Endothelial cell of umbilical vein (primary cell): ENCODE measurements at places on chromosomes 2 and 18. TPM values are rescaled to one million over a fixed set of nuclear protein-coding genes. Genes with fewer than 3 reads are reported as not detected.

DNA sequence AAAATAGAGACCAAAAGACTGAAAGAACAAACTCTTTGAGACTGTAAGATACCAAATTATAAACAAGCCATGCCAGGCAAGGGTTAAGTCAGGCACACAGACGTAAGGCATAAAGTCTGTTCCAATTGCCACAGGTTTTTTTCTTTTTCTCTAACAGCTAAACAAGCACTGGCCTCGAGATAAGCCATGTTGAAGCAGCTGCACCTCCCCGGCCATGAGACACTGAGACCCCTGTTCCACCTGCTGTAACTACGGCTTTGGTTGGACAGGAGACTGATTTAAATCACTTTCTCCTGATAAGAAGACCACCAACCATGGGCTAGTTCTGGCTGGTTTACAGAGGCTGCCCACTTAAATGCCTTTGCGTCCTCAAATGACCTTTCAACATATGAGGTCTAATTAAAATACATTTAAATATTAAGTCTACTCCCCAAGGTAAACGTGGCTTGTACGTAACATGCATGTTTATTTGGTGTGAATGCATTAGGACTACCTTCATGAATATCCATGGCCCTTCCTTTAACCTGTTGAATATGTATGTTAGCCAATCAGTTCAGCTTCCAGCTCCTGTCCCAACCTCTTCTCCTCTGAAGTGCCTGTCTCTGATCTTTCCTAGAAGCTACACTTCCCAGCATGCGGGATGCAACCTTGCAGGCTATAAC, 117.2 kb downstream of the CMPK2 start:
- H3K36me3 ChIP-seq, result no peaks in the 10 kb centered on the region
- no peaks in the 10 kb centered on the region for H3K27me3 ChIP-seq
- H3K27ac ChIP-seq, result no peak overlapping the region
- no peaks in the 10 kb centered on the region for H3K4me1 ChIP-seq
- no peak overlapping the region for H3K4me3 ChIP-seq

DNA sequence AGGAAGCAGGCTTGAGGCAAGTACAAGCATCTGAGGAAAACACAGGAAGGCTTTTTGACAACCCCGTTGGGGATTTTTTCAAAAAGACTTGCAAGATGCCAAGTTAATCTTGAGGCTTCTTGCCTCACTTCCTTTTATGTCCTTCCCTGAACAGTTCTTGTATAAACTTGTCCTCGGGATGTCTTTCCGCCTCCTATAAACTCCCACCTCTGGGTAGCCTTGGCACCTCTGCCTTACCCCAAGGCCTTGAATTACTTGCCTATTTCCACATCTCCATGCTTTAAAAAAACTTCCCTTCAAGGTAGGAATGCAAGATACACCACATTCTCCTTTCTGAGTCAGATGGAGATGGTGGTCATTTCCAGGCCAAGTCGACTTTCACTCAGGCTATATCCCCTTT, 106.4 kb upstream of the RBBP8 start:
- peaks cover 86% of the 10 kb centered on the region for H3K27me3 ChIP-seq
- no peak overlapping the region for H3K4me3 ChIP-seq
- H3K4me1 ChIP-seq, result no peaks in the 10 kb centered on the region
- no peaks in the 10 kb centered on the region for H3K36me3 ChIP-seq

TEX44 gene
- not detected in 2 replicates for total RNA-seq

- H3K4me1 ChIP-seq, result peaks cover 31% of the 10 kb centered on the region
- no peaks in the 10 kb centered on the region for H3K36me3 ChIP-seq
- no peak for DNase-seq
- H3K4me3 ChIP-seq, result no peak overlapping the region
Measured at GRCh38 chr2:28082131-28082530, 191.6 kb downstream of the BABAM2 start.

DNA sequence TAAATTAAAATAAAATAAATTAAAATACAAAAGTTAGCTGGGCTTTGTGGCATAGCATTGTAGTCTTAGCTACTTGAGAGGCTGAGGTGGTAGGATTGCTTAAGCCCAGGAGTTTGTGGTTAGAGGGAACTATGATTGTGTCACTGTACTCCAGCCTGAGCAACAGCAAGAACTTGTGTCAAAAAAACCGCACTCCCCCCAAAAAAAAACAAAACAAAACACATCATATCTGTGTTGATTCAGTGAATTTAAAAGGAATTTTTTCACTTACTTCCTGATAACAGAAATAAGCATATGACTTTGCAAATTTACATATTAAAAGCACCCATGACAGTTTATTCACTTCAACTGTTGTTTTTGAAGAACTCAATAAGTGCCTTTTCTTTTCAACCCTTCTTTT, 68.1 kb upstream of the PELI1 start:
- H3K27me3 ChIP-seq, result no peaks in the 10 kb centered on the region
- no peak overlapping the region for H3K4me3 ChIP-seq
- H3K36me3 ChIP-seq, result no peaks in the 10 kb centered on the region
- no peaks in the 10 kb centered on the region for H3K4me1 ChIP-seq

DNA sequence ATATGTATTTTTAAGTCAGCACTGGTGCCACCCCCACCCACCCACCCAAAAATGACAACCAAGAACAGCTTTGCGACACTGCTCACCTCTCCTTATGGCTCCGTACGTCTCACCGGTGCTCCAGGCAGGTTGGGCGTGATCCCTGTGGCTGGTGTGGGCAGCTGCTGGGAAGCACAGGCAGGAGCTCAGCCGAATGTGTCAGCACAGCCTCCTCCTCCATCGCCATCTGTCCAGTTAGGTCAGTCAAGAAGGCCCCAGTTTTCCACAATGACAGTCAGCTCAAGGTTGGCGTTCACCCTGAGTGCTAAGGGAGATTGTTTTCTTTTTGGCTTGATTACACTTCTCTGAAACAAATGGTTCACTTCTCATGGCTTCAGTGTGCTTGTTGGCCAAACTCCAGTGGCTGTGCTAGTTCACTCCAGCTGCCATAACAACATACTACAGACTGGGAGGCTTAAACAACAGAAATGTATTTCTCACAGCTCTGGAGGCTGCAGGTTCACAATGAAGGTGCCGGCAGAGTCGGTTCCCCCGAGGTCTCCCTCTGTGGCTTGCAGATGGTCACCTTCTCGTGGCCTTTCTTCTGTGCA, 30.2 kb downstream of the AMER3 start:
- H3K4me1 ChIP-seq, result no peaks in the 10 kb centered on the region
- H3K27ac ChIP-seq, result no peak overlapping the region
- H3K4me3 ChIP-seq, result no peak overlapping the region
- H3K36me3 ChIP-seq, result no peaks in the 10 kb centered on the region

DNA sequence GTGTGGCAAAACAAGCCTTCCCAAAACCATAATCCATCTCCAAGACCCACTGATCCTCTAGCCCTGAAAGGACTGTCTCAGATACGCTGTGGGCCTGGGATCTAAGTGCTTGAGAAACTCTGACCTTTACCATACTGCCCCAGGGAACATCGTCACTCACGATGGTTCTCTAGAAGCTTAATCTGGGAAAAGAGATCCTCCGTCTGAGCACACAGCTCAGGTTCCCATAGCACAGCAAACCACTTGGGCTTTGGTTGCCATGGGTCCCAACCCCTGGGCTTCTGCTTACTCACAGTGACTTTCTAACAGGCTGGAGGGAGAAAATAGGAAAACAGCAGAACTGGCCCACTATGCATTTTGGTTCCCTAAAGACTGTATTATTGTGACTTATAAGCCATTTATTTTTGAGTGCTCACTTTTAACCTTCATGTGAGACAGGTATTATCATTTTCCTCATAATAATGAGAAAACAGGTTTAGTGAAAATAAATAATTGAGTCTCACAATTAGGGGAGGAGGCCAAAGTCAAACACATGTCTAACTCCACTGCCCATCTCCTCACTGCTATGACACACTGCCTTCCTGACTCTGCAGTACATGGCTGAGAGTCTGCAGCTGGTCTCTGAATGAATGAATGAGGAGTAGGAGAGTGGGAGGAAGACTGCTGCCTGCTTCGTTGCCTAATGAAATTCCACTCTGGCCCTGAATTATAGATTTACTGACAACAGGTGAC, 46.7 kb downstream of the REEP1 start:
- no peak overlapping the region for H3K4me3 ChIP-seq
- no peak for DNase-seq
- H3K4me1 ChIP-seq, result no peaks in the 10 kb centered on the region
- no peaks in the 10 kb centered on the region for H3K36me3 ChIP-seq

DNA sequence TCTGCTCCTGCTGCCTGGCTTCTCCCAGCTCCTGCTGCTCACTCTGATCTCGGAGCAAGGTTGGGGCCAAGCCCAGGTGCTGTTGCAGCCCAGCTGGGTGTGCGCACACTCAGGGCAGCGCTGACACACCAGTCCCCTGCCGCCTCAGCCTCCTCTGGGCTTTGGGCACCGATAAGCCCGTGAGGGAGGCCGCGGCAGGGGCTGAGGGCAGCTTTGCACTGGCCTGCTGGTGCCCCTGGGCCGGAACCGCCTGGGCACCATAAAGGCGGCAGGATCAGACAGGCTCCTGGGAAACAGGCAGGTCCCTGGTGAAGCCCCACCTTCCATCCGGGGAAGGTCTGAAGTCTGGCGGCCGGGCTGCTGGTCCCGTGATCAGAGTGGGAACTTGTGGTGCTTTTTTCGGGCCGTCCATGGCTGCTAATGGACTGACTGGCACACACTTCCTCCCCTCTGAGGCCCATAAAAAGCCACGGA, 14.1 kb upstream of the EML6 start:
- peaks cover 8% of the 10 kb centered on the region for H3K4me1 ChIP-seq
- H3K27ac ChIP-seq, result no peak overlapping the region
- no peaks in the 10 kb centered on the region for H3K36me3 ChIP-seq
- H3K27me3 ChIP-seq, result peaks cover 9% of the 10 kb centered on the region
- peak; percentile 7 for DNase-seq

GRCh38 chr18:8763611-8764010, 58.3 kb downstream of the MTCL1 start:
- no peaks in the 10 kb centered on the region for H3K4me1 ChIP-seq
- H3K4me3 ChIP-seq, result no peak overlapping the region
- no peak overlapping the region for H3K27ac ChIP-seq
- no peak for DNase-seq

- H3K4me3 ChIP-seq, result no peak overlapping the region
- H3K27ac ChIP-seq, result no peak overlapping the region
- DNase-seq, result no peak
- H3K27me3 ChIP-seq, result no peaks in the 10 kb centered on the region
Measured at GRCh38 chr2:18346874-18347273, 213.6 kb downstream of the RDH14 start.

DNA sequence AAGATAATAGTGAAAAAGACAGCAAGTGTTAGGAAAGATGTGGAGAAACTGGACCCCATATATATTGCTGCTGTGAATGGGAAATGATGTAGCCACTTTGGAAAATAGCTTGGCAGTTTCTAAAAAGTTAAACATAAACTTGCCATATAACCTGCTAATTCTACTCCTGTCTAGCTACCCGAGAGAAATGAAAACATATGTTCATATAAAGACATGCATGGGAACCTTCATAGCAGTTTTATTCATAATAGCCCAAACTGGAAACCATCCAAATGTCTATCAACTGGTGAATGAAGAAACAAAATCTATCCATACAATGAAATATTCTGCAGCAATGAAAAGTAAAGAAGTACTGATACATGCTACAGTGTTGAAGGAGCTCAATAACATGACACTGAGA, 50.4 kb upstream of the NABP1 start:
- H3K4me3 ChIP-seq, result no peak overlapping the region
- no peak overlapping the region for H3K27ac ChIP-seq
- H3K27me3 ChIP-seq, result no peaks in the 10 kb centered on the region
- peaks cover 13% of the 10 kb centered on the region for H3K4me1 ChIP-seq

DNA sequence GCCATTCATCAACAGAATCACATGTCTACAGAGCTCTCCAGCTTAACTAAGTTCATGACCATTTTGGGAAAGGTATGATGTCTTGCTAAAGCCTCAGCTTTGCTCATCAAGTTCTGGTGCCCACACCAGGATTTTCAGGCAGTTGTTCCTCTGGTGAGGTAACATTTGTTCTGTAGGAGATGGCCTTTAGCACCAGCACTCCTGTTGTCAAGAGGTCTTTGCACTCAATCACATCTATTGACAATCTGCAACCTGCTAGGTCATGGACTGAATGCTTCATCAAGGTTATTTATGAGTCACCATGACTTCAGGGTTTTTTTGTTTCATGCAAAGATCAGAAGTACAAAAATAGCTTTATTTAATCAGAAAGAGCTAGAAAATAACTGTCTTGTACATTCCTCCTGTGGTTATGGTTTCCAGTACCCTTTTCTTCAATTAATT, 36.6 kb upstream of the VIT start:
- no peaks in the 10 kb centered on the region for H3K27me3 ChIP-seq
- no peaks in the 10 kb centered on the region for H3K36me3 ChIP-seq
- H3K4me3 ChIP-seq, result no peak overlapping the region
- no peak overlapping the region for H3K27ac ChIP-seq
- H3K4me1 ChIP-seq, result peaks cover 22% of the 10 kb centered on the region

DNA sequence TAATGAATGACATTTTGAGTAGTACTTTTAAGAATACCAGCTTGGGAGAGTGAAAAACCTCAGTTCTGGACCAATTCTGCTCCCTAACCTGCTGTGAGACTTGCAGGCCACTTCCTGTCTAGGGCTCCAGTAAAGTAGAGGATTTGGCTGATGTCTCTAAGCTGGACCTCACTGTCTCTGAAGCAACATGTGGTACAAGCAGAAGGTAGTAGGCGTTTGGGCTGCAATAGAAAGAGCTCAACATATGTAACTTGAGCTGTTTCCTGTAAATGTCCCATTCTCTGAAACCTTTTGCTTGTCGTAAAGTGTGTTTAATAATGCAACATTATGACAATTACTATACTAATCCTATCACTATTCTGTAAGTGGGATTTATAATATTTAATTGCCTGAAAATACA, 213.1 kb downstream of the MYO3B start:
- H3K4me1 ChIP-seq, result no peaks in the 10 kb centered on the region
- peaks cover 8% of the 10 kb centered on the region for H3K27me3 ChIP-seq
- no peaks in the 10 kb centered on the region for H3K36me3 ChIP-seq
- no peak for DNase-seq
- H3K4me3 ChIP-seq, result no peak overlapping the region

DNA sequence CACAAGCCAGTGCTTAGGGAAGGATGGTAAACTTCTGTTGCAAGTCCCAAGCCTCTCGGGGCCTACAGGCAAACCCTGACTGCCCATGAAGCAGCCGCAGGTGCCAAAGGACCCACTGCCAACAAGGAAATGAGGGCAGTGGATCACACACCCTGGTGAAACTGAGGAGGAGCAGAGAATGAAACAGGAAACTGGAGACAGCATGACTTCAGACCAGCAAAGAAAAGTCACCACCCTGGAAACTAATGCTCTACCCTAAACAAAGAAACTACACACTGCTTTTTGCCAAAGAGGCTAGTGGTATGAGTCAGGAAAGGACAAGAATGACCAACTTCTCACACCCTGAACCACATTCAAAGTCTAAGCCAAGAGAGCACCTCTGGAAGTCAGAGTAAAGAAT, 97.2 kb downstream of the MYO5B start:
- DNase-seq, result no peak
- no peaks in the 10 kb centered on the region for H3K36me3 ChIP-seq
- H3K4me3 ChIP-seq, result no peak overlapping the region
- no peaks in the 10 kb centered on the region for H3K27me3 ChIP-seq

ITPRIPL1 gene
- total RNA-seq, result 4.6 and 5.8 TPM in 2 replicates

- peak; percentile 48 for DNase-seq
- no peaks in the 10 kb centered on the region for H3K27me3 ChIP-seq
- H3K4me1 ChIP-seq, result peaks cover 2% of the 10 kb centered on the region
- no peak overlapping the region for H3K4me3 ChIP-seq
- no peaks in the 10 kb centered on the region for H3K36me3 ChIP-seq
Measured at GRCh38 chr2:222797261-222797660, 63.6 kb upstream of the ACSL3 start.

KIAA2012 gene
- not detected in 2 replicates for total RNA-seq
